ENCODE measurements at places on chromosomes 2 and 18.

GRCh38 chr2:29918941-29919340 lies 2.4 kb downstream of the ALK start:
- DNase-seq: no peak

DNA sequence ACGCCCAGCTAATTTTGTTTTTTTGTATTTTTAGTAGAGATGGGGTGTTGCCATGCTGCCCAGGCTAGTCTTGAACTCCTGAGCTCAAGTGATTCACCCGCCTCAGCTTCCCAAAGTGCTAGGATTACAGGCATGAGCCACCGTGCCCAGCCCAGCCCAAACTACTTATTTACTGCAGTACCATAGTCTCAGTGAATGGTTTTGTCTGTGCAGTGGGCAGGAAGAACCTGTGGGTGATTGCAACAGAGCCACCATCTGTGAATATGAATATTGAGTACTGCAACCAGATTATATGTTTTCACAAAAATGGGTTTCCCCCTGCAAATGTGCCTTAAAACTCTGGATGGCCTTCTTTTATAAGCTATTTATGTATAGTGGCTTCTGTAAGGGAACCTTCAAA lies 9.1 kb downstream of the MPPE1 start:
- no peak for DNase-seq

DNA sequence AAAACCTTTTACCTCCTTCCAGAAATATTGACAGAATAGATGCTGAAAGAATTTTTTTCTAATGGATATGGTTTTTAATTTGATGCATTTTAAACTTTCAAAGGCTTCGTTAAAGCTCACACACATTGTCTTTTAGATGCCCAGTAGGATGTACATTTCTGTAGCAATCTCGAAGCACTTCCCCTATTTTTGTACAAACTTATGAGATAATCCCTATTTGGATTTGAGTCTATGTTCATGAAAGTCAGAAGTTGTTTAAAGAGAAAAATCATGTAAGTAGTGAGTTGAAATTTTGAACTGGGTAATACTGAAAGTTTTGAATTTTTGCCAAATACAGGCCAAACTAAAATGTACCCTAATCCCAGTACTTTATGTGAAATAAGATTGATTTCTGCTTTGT lies 38.1 kb upstream of the MMADHC start:
- DNase-seq: no peak

- no peak for DNase-seq
Observed at GRCh38 chr18:57730146-57730545, 73.0 kb downstream of the ATP8B1 start.

DNA sequence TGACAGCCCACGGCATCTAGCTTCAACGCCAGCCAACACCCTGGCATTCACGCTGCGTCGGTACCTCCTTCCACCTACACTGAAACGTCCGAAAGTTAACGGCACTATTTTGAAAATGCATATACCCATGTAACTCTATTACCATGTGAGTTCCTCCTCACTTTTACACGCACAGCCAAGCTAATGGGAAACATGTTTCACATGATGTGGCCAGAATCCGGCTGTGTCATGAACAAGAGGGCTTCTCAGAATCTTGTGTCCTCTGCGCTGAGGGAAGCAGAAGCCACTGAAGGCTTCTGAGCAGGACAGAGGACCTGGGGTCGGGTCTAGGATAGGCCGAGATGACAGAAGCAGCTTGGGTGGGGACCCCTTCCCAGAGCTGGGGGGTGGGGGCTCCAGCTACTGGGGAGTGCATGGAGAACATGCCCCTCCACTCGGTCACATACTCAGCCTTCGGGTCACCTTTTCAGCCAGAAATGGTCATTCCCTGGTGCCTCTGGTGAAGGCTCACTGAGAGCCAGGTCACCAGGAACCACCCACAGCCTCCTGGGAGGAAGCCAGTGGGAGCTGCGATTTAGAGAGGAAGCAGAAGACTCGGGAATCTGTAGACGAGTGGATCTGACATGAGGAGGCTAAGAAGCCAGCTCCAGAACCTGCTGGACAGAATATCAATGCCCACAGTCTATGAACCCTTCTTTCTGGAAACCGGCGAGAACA lies 41.5 kb downstream of the HDAC4 start:
- DNase-seq: no peak

DNA sequence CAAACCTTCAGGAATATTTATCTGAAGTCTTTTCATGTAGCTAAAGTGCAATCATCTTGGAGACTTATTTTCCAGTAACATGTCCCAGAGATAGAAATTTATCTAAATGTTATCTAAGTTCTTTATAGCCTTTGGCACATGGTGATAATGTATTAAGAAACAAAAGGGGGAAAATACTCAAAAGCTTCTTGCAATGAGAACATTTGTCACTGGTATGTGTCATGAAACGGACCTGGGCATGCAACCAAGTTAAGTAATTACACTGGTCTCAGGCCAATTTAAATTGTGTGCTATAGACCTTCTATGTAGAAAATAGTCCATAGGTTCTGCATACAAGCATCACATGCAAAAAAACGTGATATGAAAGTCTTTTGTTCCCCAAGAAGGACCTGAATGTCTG lies 136.2 kb downstream of the SLC8A1 start:
- DNase-seq: no peak

- DNase-seq: peak; percentile 30
Observed at GRCh38 chr2:218229239-218229638, 12.2 kb downstream of the ARPC2 start.

DNA sequence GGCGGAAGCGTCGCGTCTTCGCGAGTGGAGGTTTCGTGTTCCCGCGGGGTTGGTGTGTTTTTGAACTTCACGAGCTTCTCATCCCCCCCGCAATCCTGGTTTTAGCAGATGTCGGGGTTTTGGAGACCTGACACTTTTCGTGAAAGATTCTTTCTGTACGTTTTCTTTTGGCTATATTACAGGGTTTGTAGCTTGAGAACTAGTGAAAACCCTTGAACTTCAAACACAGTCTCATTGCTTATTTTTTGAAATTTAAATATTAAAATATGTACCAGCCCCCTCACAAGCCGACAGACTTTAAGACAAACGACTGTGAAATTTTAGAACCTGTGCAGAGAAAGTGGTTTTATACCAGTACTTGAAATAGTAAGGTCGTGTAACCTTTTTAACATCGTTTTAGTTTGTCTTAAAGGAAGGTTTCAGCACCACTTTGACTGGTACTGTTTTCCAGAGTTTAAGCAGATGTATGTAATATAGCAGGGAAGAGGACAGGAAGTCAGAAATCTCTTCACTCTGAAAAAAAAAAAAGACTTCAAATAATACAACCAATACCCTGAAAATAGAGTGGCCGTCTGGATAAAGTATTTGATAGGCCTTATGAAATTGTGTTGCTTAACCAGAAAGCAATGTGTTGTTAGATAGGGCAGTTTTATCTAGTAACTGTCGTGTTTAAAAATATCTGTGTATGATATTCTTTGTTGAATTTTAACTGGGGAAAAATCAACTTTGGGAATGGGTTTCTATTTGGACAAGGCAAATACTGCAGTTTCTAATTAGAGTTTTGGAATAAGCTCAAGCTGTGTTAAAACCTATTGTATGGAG lies 1.4 kb downstream of the SPATS2L start:
- DNase-seq: no peak

GRCh38 chr2:143550500-143550899 lies 421.3 kb downstream of the ARHGAP15 start:
- DNase-seq: no peak

Data from T-helper 22 cell (primary cell).